ENCODE measurements at places on chromosomes 7 and 10. TPM values are rescaled to one million over a fixed set of nuclear protein-coding genes. Genes with fewer than 3 reads are reported as not detected.

DNA sequence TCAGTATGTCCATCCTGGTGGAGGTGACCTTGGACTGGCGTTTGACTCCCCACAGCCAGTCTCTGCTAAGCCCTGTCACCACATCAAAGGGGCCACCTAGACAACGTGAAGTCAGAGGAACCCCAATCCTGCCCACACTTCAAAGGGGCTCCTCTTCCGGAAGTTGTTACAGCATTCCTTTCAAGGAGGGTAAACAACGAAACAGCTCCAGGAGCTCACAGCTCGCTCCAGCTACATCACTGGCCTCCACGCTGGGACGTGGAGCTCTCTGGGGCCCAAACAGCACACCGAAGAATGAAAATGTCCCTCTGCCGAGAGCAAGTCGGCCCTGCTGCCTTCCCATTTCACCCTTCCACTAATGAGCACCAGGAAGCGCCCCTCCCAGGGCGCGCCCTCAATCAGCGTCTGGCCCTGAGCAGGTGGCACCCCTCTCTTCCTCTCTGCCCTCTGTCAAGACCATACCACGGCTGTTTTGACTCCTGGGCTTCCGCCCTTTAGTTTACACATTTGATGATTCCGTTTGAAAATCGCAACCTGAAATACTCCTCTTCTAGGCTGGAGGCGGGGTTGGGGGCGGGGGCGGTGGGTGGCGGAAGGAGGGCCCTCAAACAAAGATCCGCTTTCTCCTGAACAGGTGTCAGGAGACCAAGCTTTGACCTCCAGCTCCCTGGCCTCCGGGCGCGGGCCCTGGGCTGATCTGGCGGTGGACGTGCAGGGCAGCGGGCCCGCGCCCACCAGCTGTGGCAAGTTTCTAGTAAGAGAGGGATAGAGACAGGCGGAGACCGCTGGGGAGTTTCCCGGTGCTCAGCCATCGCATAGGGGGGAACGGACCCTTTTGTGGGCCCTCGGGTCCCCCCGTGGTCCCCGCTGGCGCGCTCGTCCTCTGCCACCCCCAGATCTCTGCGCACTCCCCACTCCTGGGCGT is 53.1 kb upstream of the KDM7A start:
- H3K36me3 ChIP-seq: no peaks in the 10 kb centered on the region
- H3K4me3 ChIP-seq: peak overlapping the region; percentile 82
- H3K27me3 ChIP-seq: no peaks in the 10 kb centered on the region
- peak; percentile 84 for DNase-seq
- peaks cover 39% of the 10 kb centered on the region for H3K4me1 ChIP-seq

DNA sequence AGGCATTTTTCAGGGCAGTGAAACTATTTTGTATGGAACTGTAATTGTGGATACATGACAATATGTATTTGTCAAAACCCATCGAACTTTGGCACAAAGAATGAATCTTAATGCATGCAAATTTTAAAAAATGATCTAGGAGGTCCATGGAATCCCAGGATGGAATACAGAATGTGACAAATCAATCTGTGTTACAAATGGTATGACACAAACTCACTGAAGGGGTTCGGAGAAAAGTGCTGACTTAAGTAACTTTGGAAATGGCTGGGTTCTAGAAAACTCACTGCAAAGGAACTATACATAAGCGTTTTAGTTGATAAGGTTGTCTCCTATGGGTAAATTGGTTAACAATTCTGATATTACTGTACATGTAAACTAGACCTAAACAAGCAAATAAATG is 26.0 kb downstream of the CALN1 start:
- no peaks in the 10 kb centered on the region for H3K36me3 ChIP-seq
- no peak overlapping the region for H3K4me3 ChIP-seq
- no peak overlapping the region for H3K27ac ChIP-seq

DNA sequence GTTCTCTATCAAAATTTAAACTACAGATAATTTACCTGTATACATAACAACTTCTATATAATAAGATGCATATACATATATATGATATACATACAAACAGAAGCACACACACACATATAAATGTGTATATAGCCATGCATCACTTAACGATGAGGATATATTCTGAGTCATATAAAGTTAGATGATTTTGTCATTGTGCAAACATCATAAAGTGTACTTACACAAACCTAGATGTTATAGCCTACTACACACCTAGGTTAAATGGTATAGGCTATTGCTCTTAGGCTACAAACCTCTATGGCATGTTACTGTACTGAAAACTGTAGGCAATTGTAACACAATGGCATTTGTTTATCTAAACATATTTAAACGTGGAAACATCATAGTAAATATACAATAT is 937.6 kb upstream of the KCND2 start:
- H3K27ac ChIP-seq: no peak overlapping the region
- H3K4me3 ChIP-seq: no peak overlapping the region
- H3K27me3 ChIP-seq: no peaks in the 10 kb centered on the region
- no peaks in the 10 kb centered on the region for H3K4me1 ChIP-seq
- no peak for DNase-seq

- DNase-seq: no peak
- no peaks in the 10 kb centered on the region for H3K36me3 ChIP-seq
- H3K27ac ChIP-seq: no peak overlapping the region
- H3K4me1 ChIP-seq: peaks cover 19% of the 10 kb centered on the region
These were observed 1.2 kb upstream of the SMARCD3 start for GRCh38 chr7:151249732-151250072.

Gene MRPS16
- total RNA-seq: 79.2 TPM
